ENCODE measurements at places on chromosomes 16 and 17. TPM values are rescaled to one million over a fixed set of nuclear protein-coding genes. Genes with fewer than 3 reads are reported as not detected.

Gene MGAT5B
- 0.58 TPM for polyA plus RNA-seq

Gene CAVIN1
- polyA plus RNA-seq, result 129 TPM

Gene IRX6
- 0.37 TPM for polyA plus RNA-seq

Gene PIMREG
- polyA plus RNA-seq, result 1.3 TPM

Gene KRTAP4-9
- polyA plus RNA-seq, result not detected

Gene CD300LG
- 0.73 TPM for polyA plus RNA-seq

Gene STX1B
- polyA plus RNA-seq, result 0.43 TPM

Gene PNMT
- polyA plus RNA-seq, result 0.80 TPM

Gene NR1D1
- polyA plus RNA-seq, result 5.2 TPM

Gene PIGQ
- polyA plus RNA-seq, result 20.7 TPM

- DNase-seq, result no peak
- no peak overlapping the region for H3K27ac ChIP-seq
- H3K4me1 ChIP-seq, result peaks cover 13% of the 10 kb centered on the region
Measured at GRCh38 chr16:87721622-87722585, 43.9 kb downstream of the KLHDC4 start.

- H3K27ac ChIP-seq, result no peak overlapping the region
- no peak overlapping the region for H3K4me3 ChIP-seq
- H3K36me3 ChIP-seq, result no peaks in the 10 kb centered on the region
- peaks cover 7% of the 10 kb centered on the region for H3K4me1 ChIP-seq
Measured at GRCh38 chr17:3998436-3998835, 34.2 kb upstream of the ATP2A3 start.

- H3K27ac ChIP-seq, result peak overlapping the region; percentile 81
- H3K36me3 ChIP-seq, result no peaks in the 10 kb centered on the region
- DNase-seq, result no peak
- peak overlapping the region; percentile 9 for H3K4me3 ChIP-seq
- peaks cover 36% of the 10 kb centered on the region for H3K4me1 ChIP-seq
Measured at GRCh38 chr17:69501591-69502468, 87.3 kb downstream of the MAP2K6 start.

- no peaks in the 10 kb centered on the region for H3K36me3 ChIP-seq
- peaks cover 32% of the 10 kb centered on the region for H3K4me1 ChIP-seq
- H3K4me3 ChIP-seq, result no peak overlapping the region
- no peak for DNase-seq
Measured at GRCh38 chr16:11303405-11304138, 22.4 kb upstream of the PRM1 start.

GRCh38 chr17:53736516-53737240 lies 86.0 kb upstream of the KIF2B start:
- no peaks in the 10 kb centered on the region for H3K27me3 ChIP-seq
- no peak for DNase-seq
- H3K36me3 ChIP-seq, result no peaks in the 10 kb centered on the region
- H3K4me3 ChIP-seq, result no peak overlapping the region
- no peaks in the 10 kb centered on the region for H3K4me1 ChIP-seq

GRCh38 chr17:2716649-2717048 lies 5.1 kb upstream of the CLUH start:
- H3K4me1 ChIP-seq, result peaks cover 13% of the 10 kb centered on the region
- no peak overlapping the region for H3K27ac ChIP-seq
- H3K27me3 ChIP-seq, result no peaks in the 10 kb centered on the region
- DNase-seq, result no peak

DNA sequence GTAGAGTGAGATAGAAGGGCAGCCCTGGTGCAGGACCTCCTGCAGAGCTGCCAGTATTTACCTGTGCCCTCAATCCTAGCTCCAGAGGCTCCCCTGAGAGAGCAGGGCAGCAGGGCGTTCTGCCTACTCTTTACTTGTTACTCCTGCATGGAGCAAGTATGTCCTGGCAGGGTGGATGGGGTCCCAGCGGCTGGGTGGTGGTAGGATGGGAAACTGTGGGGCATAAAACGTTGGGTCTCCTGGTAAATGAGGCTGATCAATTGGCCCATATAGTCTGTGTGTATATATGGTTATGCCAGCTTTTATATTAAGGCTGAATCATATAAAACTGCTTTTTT lies 192.0 kb downstream of the NTN1 start:
- no peak for DNase-seq
- H3K4me3 ChIP-seq, result no peak overlapping the region
- no peaks in the 10 kb centered on the region for H3K4me1 ChIP-seq

DNA sequence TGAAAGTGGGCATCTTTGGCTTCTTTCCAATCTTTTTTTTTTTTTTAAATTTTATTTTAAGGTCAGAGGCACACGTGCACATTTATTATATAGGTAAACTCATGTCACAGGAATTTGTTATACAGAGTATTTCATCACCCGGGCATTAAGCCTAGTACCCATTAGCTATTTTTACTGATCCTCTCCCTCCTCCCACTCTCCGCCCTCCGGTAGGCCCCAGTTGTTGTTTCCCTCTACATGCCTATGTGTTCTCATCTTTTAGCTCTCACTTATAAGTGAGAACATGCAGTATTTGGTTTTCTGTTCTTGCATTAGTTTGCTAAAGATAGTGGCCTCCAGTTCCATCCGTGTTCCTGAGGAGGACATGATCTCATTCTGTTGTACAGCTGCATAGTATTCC lies 108.5 kb downstream of the CYB561 start:
- no peak overlapping the region for H3K27ac ChIP-seq
- no peaks in the 10 kb centered on the region for H3K4me1 ChIP-seq
- H3K36me3 ChIP-seq, result peaks cover 20% of the 10 kb centered on the region

DNA sequence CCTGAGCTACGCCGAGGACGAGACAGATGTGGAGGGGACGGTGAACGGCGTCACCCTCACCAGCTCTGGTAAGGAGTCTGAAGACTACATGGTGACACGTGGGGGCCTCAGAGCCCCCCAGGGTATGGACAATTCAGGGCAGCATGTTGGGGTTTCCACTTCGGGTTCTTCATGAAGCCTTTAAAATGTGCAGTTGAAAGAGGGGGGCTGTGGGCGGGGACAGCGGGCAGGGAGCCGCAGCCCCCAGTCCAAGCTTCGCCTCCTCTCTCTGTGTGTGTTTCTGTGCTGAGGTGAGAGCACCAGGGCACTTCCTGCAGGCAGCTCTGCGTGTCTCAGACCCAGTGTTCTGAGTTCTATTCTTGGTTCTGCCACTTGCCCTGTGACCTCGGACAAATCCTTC lies 24.0 kb downstream of the NMRAL1 start:
- H3K4me1 ChIP-seq, result no peaks in the 10 kb centered on the region
- no peak overlapping the region for H3K4me3 ChIP-seq
- no peaks in the 10 kb centered on the region for H3K27me3 ChIP-seq
- H3K27ac ChIP-seq, result no peak overlapping the region

DNA sequence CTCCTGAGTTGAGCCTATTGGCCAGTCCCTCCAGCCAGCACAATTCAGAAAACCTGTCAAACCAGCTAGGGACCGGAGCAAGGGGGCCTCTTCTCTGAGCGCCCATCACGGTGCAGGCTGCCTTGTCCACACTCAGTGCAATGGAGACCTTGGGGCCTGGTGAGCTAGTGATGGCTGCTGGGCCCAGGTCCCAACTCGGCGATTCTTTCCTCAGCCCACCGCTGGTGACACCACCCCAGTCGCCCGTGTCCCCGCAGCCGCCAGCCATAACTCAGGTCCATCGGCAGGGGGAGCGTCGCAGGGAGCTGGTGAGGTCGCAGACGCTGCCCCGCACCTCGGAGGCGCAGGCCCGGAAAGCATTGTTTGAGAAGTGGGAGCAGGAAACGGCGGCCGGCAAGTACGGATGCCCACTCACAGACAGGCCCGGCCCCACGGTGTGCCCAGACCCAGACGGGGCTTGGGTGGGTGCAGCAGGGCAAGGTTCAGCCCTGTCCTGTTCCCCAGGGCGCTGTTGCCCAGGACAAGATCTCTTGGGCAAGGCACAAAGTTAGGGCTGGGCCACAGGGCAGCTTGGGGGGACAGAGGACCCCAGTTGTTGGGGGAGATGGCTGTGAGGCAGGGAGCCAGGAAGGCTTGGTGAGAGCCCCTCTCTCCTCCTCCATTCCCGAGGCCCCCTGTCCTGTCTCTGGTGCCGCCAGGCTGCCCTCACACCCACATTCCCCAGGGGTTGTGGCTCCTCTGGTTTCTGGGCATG lies 10.8 kb downstream of the SMTNL2 start:
- H3K27me3 ChIP-seq, result peaks cover 8% of the 10 kb centered on the region
- DNase-seq, result no peak
- peaks cover 15% of the 10 kb centered on the region for H3K4me1 ChIP-seq
- H3K4me3 ChIP-seq, result no peak overlapping the region
- no peaks in the 10 kb centered on the region for H3K36me3 ChIP-seq

- H3K27me3 ChIP-seq, result peaks cover 8% of the 10 kb centered on the region
- no peaks in the 10 kb centered on the region for H3K36me3 ChIP-seq
- no peak overlapping the region for H3K4me3 ChIP-seq
- DNase-seq, result no peak
- no peak overlapping the region for H3K27ac ChIP-seq
Measured at GRCh38 chr16:66950437-66950836, 10.6 kb upstream of the CES3 start.

- no peak for DNase-seq
- H3K27ac ChIP-seq, result no peak overlapping the region
- H3K27me3 ChIP-seq, result peaks cover 2% of the 10 kb centered on the region
- peaks cover 10% of the 10 kb centered on the region for H3K4me1 ChIP-seq
- no peak overlapping the region for H3K4me3 ChIP-seq
Measured at GRCh38 chr17:2783310-2784030, 12.8 kb upstream of the RAP1GAP2 start.

- H3K4me1 ChIP-seq, result peaks cover 39% of the 10 kb centered on the region
- H3K27ac ChIP-seq, result peak overlapping the region; percentile 82
- peak; percentile 86 for DNase-seq
- no peaks in the 10 kb centered on the region for H3K36me3 ChIP-seq
- peak overlapping the region; percentile 39 for H3K4me3 ChIP-seq
- no peaks in the 10 kb centered on the region for H3K27me3 ChIP-seq
Measured at GRCh38 chr17:36182176-36183000, 6.0 kb upstream of the TBC1D3B start.

DNA sequence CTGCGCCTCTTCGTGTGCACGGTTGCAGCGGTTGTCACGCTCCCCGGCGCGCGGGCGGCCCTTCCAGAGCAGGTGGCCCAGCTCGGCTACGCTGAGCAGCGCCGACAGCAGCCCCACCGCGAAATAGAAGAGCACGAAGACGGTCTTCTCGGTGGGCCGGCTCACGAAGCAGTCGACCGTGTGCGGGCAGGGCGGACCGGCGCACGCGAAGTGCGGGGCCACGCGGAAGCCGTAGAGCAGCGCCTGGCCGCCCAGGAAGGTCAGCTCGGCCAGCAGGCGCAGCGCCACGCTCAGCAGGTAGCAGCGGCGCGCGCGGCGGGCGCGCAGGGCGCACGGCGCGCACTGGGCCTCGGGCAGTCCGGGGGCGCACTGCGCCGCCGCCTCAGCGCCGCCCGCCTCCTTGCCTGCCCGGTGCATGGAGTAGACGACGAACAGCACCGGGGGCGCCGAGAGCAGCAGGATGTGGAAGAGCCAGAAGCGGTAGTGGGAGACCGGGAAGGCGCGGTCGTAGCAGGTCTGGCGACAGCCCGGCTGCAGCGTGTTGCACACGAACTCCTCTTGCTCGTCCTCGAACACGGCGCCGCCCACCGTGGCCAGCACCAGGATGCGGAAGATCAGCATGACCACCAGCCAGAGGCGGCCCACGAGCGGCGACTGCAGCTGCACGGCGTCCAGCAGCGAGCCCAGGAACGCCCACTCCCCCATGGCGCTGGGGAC lies 1.3 kb downstream of the GJD3 start:
- peak overlapping the region; percentile 59 for H3K4me3 ChIP-seq
- no peaks in the 10 kb centered on the region for H3K36me3 ChIP-seq
- H3K27me3 ChIP-seq, result peaks cover 42% of the 10 kb centered on the region
- H3K27ac ChIP-seq, result peak overlapping the region; percentile 72
- peaks cover 49% of the 10 kb centered on the region for H3K4me1 ChIP-seq
- DNase-seq, result peak; percentile 84

DNA sequence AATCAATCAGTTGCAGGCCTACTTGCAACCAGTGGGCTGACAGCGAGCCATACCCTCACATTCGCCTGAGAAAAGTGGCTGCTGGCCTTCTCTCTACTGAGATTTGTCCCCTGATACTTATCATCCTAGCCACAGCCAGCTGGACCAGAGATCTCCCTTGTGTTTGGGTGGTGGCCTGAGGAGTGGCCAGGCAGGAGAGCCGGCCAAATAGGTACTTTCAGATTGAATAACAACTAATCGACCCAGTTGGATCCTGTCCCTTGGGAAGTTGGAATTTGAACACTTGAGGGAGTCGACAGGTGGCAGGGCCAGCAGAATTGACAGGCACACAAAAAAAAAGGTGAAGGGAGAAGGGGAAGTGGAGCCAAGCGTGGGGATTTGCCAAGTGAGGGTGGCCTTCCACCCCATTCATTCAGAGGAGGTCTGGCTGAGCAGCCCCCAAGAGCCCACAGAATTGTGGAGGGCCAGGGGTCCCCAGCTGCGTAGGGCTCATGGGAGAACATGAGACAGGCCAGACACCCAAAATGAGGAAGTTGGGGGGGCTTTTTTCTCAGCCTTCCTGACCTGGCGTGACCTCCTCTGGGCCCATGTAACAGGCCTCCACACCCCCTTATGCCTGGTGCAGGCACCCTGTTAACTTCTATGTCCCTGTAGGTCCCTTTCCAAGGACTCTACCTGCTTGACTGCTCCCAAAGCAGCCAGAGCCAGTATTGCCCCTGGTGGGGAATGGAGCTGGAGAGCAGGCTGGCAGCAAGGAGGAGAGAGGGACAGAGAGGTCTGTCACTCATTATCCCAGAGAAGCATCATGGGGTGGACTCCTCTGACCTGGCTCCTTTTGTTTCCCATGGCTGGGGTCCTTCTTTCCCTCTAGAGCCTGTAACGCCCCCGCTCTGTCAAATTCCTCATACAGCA lies 2.9 kb upstream of the RANGRF start:
- H3K27ac ChIP-seq, result no peak overlapping the region
- H3K27me3 ChIP-seq, result no peaks in the 10 kb centered on the region
- H3K4me3 ChIP-seq, result no peak overlapping the region
- peaks cover 20% of the 10 kb centered on the region for H3K4me1 ChIP-seq
- no peak for DNase-seq

GRCh38 chr17:7322520-7323194 lies 6.5 kb downstream of the NEURL4 start:
- no peaks in the 10 kb centered on the region for H3K27me3 ChIP-seq
- H3K36me3 ChIP-seq, result no peaks in the 10 kb centered on the region
- no peak overlapping the region for H3K4me3 ChIP-seq
- no peak for DNase-seq
- no peak overlapping the region for H3K27ac ChIP-seq

GRCh38 chr17:81396722-81397313 lies 1.6 kb downstream of the BAHCC1 start:
- DNase-seq, result peak; percentile 85
- peaks cover 86% of the 10 kb centered on the region for H3K27me3 ChIP-seq

GRCh38 chr17:13378361-13378760 lies 223.4 kb downstream of the HS3ST3A1 start:
- DNase-seq, result no peak
- no peak overlapping the region for H3K27ac ChIP-seq
- H3K4me1 ChIP-seq, result peaks cover 4% of the 10 kb centered on the region
- no peaks in the 10 kb centered on the region for H3K36me3 ChIP-seq

All from spleen (tissue), 13 donors.